ENCODE measurements at places on chromosomes 16 and 17.

DNA sequence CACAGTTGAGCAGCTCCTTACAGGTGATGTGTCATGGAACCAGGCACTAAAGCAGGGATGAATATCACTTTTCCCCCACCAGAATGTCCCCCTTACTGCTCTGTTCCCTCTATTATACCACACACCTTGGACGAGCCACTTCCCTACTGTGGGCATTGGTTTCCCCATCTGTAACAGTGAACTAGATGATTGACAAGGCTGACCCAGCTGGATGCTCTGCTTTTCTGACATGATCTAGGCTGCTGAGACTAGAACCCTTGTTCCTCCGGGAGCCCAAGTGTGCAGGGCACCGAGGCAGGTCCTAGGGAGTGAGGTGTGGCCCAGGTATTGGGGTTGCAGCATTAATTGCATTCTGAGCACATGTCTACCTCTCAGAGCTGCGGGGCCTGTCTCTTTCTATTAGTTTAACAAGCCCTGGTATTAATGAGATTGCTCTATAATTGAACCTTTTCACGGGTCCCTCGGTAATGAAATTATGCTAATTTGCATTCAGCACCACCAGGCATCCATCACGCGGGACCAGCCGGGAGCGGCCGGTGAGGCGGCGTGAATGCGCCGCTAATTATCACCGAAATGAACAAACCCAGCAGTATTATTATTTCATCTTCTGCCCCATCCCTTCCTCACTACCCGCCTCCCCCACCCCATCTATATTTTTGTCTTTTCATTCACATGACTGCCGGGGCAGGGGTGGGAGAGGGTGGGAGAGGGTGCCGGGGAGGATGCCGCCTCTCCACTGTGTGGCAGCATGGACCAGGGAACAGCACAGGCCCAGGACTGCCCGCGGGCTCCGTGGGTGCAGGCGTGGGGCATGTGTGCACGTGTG is 121.1 kb downstream of the CYLD start:
- DNase-seq, result no peak

DNA sequence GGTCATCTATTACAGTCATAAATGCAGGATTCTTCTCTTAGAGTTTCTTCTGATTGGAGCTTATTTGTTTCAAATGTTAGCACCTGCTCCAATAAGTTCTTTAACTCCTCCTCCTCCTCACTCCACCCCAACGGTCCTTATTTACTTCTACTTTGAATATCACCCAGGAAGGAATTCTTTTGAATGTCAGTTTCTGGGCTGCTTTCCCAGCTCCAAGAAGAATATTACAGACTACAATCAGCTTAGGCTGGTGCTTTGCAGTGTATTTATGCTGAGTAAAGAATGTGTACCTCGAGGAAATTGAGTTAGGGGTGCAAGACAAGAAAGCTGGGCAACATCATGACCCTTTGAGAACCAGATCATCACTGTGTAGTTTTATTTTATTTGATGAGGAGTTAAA is 30.8 kb downstream of the MAP3K3 start:
- no peak for DNase-seq

DNA sequence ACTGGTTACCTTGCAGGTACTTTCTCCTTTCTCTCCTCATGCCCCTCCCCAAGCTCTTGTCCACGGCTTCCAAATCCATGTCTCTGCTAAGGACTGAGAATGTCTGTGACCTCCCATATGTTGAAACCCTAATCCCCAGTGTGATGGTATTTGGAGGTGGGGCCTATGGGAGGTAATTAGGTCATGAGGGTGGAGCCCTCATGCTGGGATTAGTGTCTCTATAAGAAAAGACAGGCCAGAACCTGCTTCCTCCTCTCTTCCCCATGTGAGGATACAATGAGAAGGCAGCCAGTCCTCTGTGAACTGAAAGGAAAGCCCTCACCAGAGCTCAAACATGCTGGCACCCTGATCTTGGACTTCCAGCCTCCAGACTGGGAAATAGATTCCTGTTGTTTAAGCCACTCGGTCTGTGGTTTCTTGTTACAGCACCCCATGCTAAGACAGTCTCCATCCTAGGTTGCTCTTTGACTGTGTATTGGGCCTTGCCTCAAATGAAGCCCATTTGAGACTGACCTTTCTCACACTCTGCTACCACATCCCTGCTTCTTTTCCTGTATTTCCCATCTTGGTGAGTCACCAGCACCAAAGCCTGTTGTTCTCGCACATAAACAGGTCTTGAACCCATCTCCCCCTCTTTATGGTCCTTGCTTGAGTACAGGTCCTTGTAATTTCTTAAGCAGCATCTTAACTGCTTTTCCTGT is 135.0 kb downstream of the CDK5R1 start:
- DNase-seq, result no peak

- DNase-seq, result no peak
Measured at GRCh38 chr17:70314506-70314905, 145.2 kb downstream of the KCNJ2 start.

DNA sequence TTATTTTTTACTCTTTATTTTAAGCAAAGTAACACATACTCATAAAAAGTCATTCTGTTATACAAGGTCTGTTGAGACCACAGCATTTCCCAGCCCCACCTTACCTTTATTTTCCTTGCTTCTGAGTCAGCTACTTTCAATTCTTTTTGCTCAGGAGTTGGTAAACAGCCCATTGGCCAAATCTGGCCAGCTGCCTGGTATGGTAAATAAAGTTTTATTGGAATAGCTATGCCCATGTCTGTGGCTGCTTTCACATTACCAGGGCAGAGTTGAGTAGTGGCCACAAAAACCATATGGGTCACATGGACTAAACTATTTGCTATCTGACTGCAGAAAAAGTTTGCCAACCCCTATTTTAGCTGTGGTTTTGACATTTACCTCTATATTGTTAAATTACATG is 3.4 kb upstream of the NSRP1 start:
- DNase-seq, result no peak

DNA sequence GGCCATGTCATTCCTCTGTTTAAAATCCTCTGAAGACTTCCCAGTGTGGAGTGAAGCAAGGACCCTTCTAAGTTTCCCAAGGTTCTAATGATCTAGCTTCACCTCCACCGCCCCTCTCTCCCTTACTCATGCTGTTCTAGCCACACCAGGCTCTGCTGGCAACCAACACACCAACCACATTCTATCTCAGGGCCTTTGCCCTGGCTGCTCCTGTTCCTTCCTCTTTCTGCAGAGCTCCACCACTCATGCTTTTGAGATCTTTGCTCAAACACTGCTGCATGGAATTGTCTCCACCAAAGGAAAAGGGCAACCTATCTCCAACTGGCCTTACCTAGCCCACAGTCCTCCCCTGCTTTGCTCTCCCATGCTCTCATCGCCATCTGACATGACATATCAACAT is 128.7 kb downstream of the XYLT1 start:
- DNase-seq, result no peak

- DNase-seq, result no peak
Measured at GRCh38 chr16:28985211-28986041, 574 bp downstream of the LAT start.

GRCh38 chr17:57441270-57441600 is 184.9 kb downstream of the MSI2 start:
- DNase-seq, result no peak

- peak; percentile 18 for DNase-seq
Measured at GRCh38 chr17:48484850-48485249, 46.0 kb downstream of the HOXB1 start.

DNA sequence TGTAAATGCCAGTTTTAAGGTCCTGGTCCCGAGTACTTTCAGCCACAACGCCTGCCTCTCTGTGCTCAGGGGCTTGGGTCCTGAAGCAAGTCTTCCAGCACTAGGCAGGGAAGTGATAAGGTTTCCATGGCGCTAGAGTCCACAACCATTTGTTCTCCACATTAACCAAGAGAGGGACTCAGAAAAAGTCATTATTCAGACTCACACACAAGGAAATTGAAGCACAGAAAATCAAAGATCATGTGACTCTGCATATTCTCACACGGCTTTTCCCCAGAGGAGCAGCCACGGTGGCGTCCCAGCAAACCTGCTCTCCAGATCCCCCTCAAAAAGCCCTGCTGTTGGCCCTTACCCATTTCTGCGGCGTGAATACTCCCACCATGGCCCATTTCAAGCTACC is 9.7 kb downstream of the ENPP7 start:
- DNase-seq, result no peak

- DNase-seq, result no peak
Measured at GRCh38 chr16:74320707-74321106, 24.1 kb downstream of the PSMD7 start.

GRCh38 chr17:8128125-8128784 is 4.3 kb upstream of the HES7 start:
- DNase-seq, result no peak

DNA sequence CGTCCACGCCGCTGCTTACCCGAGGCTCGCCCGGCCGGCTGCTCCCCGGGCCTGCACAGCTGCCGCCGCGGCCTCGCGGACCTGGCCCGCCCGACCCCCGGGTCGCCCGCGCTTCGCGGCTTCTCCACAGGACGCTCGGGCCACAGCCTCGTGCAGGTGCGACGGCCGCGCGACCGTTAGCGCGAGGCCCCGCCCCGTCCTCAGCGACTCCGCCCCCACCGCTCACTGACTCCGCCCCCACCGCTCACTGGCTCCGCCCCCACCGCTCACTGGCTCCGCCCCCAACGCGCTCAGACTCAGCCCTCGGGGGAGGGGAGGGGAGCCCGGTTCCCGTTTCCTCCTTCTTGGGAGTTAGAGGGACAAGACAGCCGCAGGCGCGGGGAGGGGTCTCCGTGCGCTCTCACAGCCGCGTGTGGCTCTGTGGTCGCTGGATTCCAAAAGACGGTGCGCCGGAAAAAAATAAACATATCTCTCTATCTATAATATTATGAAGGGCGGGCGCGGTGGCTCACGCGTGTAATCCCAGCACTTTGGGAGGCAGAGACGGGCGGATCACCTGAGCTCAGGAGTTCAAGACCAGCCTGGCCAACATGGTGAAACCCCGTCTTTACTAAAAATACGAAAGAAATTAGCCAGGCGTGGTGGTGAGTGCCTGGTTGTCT is at the start of gene MEIOB:
Gene MEIOB (minus strand): TSS at position 191 of the 662 bp plus-strand sequence. CDS start 3,989 bp downstream, outside the sequence.
- DNase-seq, result no peak

DNA sequence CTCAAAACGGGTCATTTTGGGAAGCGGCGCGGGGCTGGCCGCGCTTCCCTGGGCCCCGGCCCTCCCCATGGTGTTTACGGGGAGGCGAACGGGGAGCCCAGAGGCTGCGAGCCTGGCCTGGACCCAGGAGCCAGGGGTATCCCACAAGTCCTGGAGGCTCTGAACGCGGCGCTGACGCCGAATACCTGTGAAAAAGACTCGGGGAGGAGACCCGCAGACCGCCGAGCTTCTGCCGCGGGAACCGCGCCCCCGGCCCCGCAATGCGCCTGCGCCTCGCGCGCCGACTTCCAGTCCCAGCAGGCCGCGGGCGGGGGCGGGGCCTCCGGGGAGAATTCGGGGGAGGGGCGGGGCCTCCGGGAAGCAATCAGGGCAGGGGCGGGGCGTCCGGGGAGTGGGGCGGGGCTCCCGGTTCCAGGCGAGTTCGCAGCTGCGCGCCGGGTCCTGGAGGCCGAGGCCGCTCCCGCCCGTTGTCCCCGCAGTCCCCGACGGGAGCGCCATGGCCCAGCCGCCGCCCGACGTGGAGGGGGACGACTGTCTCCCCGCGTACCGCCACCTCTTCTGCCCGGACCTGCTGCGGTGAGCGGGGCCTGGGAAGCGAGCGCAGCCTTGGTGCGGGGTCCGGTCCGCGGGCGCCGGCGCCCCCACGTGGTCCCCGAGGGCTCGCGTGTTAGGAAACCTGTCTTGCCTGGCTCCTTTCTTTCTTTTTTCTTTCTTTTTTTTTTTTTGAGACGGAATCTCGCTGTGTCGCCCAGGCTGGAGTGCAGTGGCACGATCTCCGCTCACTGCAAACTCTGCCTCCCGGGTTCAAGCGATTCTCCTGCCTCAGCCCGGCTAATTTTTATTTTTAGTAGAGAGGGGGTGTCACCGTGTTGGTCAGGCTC is at the start of gene DECR2:
Gene DECR2 (plus strand): TSS at position 418 of the 881 bp plus-strand sequence. CDS start 79 bp downstream, at position 497.
- DNase-seq, result peak; percentile 88

DNA sequence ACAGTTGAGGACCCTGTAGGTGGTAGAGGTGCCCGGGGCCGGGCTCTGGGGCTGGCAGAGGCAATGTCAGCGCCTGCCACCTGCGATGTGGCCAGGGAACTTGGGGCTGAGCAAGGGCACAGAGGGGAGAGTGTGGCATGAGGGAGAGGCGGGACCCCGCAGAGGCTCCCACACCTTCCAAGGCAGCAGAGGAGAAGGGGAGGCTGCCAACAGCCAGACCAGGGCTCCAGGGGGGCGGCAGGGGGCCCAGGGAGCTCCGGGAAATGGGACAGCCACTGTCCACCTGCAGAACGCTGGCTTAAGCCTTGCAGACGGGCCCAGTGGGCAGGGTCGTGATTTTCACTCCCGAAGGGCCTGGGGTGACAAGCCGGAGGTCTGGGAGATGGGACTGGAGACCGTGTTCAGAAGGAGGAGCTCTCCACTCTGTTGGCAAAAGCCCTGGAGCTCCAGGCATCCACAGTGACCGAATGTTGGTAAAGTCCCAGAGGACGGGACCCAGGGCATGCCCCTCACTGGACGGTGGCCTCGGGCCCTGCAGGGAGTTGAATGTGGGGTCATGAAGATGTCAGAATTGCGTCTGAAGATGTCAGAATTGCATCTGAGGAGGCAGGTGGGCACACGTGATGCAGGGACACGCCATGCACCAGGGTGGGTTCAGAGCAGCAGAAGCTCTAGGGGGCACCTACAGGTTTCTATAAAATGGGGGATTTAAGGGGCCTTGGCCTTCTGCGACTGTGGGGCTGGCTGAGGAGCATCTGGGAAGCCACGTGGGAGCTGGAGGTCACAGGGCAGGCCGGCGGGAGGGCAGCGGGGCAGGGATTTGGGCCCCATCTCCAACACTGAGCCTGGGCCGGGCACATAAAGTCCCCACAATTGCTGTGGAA is 18.6 kb downstream of the CD7 start:
- DNase-seq, result no peak

DNA sequence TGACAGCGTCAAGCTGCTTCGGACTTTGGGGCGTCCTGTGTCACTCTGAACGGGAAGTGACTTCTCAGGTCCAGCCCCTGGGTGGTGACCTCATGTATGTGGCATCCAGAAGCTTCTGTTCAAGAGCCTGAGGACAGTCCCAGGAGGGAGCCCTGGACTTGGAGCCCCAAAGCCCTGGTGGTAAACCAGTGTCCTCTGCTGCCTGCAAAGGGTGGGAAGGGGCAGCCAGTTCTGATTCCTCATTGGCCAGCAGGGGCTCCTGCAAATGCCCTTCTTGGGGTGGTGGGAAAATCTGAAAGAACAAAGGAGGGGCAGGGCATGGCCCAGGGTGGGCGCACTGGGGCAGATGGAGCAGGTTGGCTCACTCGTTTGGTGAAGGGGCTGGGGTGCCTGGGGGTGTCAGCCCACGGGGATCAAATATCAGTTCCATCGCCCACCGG is 1.6 kb downstream of the OSGIN1 start:
- DNase-seq, result peak; percentile 88

- DNase-seq, result no peak
Measured at GRCh38 chr17:83006515-83007455, 72.6 kb upstream of the METRNL start.

GRCh38 chr16:23712976-23713375 is at the start of gene ERN2:
Gene ERN2 (minus strand): TSS chr16:23713222. CDS start chr16:23713187, 35 bp downstream.
- no peak for DNase-seq

GRCh38 chr16:53147500-53148065 is 92.8 kb downstream of the CHD9 start:
- no peak for DNase-seq

Data from RKO (cell line).